Fibroblast of upper back skin (primary cell): ENCODE measurements at places on chromosomes 5 and 9.

GRCh38 chr5:180908998-180909731 lies 10.2 kb downstream of the BTNL8 start:
- DNase-seq: no peak

DNA sequence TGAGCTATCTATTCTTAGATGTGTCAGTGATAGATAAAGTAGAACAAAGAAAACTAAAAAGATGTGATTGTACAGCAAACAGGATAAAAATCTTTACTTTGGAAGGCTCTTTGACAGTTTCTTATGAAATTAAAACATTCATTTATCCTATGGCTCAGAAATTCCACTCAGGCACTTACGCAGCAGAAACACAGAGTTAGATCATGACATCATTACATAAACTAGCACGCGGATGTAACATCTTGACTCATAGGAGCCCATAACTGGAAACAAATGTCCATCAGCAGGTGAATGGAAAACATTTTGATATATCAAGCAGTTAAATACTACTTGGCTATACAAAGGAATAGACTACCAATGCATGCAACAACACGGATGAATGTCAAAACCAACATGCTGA lies 45.3 kb downstream of the ICE1 start:
- DNase-seq: peak; percentile 8

- DNase-seq: peak; percentile 93
Measured at GRCh38 chr5:133240425-133241091, 188.7 kb downstream of the HSPA4 start.

GRCh38 chr5:175847503-175847902 lies 23.9 kb upstream of the CPLX2 start:
- no peak for DNase-seq

- DNase-seq: no peak
Measured at GRCh38 chr9:95876138-95876444, 600 bp downstream of the ERCC6L2 start.

DNA sequence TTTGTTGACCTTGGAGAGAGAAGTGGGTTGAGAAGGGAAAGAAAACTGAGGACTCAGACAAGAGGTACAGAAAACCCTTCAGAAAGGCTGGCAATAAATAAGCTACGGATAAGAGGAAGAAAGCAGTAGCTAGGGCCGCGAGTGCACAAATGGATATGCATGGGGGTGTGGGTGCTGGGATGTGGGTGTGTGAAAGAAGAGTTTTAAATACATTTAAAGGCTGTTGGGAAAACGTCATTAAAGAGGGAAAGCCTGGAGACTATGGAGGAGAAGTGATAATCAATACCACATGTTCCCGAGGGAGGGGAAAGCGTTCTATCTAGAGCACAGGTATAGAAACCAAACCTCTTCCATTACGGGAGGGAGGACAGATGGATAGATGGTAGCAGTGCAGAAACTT lies 177.2 kb downstream of the TSSK1B start:
- DNase-seq: no peak

- DNase-seq: peak; percentile 42
Measured at GRCh38 chr5:130963798-130964197, 201.3 kb downstream of the HINT1 start.

- DNase-seq: peak; percentile 37
Measured at GRCh38 chr5:74183041-74183440, 457.5 kb downstream of the ENC1 start.

DNA sequence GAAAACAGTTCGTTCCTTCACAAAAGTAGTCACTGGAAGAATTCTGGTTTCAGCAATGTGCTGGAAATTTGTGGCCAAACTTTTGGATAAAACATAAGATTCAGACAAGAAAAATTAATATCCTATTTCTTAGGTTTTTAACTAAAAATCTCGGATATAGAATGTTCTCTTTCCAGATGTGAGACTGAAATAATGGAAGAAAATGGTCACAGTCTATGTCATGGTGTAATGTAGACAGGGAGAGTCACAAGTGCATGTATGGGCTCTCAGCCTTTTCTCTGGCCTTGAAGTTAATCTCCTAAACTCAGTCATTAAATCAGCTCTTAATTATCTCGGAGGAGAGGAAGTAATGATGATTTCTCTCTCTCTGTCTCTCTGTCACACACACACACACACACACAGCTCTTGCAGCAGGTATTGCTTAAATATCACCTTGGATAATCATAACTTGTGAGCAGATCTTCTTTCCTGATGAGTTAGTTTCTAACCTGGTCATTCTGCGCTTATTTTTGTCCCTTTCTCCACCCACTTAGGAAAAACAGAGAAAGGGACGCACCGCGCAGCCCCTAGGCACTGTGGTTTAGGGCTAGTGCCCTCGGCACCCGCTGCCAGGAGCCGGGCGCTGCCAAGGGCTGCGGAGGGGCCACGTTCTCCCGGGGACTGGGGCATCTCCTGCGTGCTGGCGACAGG lies 672 bp upstream of the ITGA2 start:
- DNase-seq: no peak

GRCh38 chr5:180866985-180867384 lies 5.9 kb upstream of the ZFP62 start:
- DNase-seq: no peak

GRCh38 chr9:91809581-91810285 lies 140.3 kb downstream of the ROR2 start:
- DNase-seq: no peak

DNA sequence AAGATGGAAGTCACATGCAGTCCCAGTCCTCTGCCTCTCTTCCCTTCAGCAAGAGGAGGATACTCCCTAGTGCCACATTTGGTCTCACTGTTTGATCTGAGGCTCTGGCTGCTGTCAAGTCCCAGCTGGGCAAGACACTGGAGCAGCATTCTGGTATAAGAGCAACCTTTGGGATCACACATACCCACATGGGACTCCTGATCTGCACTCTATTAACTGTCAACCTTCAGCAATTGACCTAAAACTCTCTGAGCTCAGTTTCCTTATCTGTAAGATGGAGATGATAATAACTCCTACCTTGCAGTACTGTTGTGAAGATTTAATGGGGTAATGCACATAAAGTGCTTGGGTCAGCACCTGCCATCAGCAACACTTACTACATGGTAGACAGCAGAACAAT lies 437.9 kb downstream of the PIK3R1 start:
- no peak for DNase-seq

GRCh38 chr9:134807716-134808446 lies 72.7 kb upstream of the FCN2 start:
- DNase-seq: peak; percentile 85

DNA sequence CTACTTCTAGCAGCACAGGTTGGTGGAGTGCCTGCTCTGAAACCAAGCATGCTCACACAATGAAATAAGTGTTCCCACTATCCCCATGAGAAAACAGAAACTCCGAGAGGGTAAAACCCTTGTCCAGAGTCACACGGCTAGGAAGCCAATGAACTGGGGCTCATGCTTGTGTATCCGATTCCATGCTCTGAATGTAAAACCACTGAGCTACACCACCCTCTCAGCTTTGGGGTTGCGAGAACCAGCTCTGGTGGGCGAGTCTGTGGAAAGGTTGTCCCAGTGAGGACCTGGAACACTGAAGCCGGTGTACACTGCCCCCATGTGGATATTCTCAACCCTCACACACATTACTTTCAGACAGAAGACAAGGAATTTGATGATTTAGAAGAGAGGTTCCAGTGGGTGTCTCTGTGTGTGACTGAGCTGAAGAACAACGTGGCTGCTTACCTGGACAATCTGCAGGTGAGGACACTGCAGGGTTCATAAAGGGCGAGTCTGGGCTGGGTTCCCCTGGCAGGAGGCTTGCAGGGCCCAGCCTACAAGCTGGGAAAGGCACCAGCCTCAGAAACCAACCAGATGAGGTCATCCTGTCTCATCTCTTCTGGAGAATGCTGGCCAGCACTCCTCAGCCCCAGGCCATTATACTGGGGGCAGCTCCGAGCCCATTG lies 37.4 kb downstream of the ARHGEF37 start:
- DNase-seq: peak; percentile 60
